ENCODE measurements at places on chromosomes 6 and 20.

- DNase-seq = peak; percentile 7
These were observed 352.9 kb downstream of the ESR1 start for GRCh38 chr6:152160346-152160745.

DNA sequence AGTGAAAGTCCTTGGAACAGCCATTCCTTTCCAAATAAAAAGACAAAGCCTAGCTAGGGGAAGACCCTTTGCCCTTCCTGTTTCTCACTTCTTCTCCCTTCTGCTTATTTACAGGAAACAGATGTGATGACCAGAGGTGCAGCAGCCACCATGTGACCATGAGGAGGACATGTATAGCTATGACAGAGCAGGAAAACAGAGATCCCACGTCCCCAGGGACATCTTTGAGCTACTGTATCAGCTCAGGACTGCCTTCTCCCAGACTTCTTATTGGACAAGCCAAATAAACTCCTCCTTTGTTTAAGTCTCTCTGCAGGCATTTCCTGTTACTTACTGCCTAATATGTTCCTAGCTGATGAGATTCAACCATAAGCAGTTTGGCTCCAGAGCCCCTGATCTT is 133.1 kb upstream of the MLN start:
- DNase-seq = no peak

GRCh38 chr20:11387189-11387754 is 530.4 kb upstream of the BTBD3 start:
- DNase-seq = no peak

- peak; percentile 37 for DNase-seq
These were observed 124.5 kb downstream of the HIVEP2 start for GRCh38 chr6:142820338-142821051.

Data from NAMALWA (cell line).